ENCODE measurements at places on chromosomes 3 and 15.
A peak's percentile ranks its signal among the peaks of the same experiment; 100 is the strongest.

- no peak for DNase-seq
Observed at GRCh38 chr3:188860147-188860546, 311.6 kb upstream of the TPRG1 start.

DNA sequence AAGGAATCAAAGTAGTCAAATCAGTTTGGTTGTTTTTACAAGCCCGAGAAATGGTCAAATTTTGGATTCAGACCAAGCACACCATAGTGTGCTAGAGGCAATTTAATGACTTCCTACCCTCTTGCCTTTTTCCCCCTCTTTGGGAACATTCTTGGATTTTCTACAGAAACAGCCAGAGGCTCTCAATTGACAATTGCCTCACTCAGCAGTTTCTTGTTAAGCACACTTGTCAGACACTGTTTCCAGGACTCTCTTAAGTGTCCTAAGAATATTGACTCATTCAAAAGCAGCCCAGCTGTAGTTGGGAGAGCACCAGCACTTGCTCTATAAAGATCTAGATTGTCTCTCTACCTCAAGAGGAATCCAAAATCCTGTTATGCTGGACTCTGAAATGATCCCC, 1.5 kb upstream of the SLC35G2 start:
- no peak for DNase-seq

DNA sequence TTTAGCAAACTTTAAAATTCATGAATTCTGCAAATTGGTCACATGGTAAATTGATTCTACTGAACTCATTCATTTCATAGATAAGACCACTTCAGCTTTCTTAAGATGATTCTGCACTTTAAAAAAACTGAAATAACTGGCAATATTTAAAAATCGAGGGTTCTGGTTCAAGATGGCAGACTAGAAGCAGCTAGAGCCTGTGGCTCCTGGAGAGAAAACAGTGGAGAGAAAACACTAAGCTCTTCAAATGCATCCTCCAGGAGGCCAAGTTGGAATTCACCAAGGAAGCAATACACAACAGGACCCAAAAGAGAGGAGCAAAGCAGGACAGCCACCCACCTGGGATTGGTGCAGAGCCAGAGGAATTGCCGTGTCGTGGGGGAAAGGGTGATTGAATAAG, 132.1 kb downstream of the SPATA16 start:
- DNase-seq = no peak

- DNase-seq = peak; percentile 73
Observed at GRCh38 chr15:58227706-58228543, 89.7 kb downstream of the AQP9 start.

GRCh38 chr3:8903191-8903590, 60.1 kb downstream of the RAD18 start:
- no peak for DNase-seq

DNA sequence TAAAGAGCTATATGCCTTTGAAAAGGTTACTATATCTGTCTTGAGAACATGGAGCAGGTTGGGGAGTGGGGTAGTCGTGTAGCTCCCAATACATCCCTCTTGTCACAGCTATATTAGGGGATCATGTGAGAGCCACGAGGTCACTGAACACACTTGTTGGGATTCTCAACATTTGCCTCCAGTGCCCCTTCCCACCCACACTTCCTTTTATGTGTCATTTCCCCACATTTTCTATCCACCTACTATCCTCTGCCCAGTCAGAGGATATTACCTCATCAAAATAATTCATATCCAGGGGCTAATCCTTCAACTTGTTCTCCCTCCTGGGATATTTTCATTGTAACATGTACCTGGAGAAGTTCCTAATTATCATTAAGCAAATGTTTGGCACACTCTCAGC, 85.0 kb downstream of the CYP19A1 start:
- no peak for DNase-seq

GRCh38 chr15:67031331-67031730, 34.1 kb upstream of the SMAD3 start:
- no peak for DNase-seq

Measured in CD4-positive, alpha-beta T cell treated with Interleukin-6 for 4 hours (primary cell).